ENCODE measurements at places on chromosomes 1 and 21. TPM values are rescaled to one million over a fixed set of nuclear protein-coding genes. Genes with fewer than 3 reads are reported as not detected.

GRCh38 chr21:34073749-34074282 lies 438 bp downstream of the MRPS6 start:
- DNase-seq = no peak

DNA sequence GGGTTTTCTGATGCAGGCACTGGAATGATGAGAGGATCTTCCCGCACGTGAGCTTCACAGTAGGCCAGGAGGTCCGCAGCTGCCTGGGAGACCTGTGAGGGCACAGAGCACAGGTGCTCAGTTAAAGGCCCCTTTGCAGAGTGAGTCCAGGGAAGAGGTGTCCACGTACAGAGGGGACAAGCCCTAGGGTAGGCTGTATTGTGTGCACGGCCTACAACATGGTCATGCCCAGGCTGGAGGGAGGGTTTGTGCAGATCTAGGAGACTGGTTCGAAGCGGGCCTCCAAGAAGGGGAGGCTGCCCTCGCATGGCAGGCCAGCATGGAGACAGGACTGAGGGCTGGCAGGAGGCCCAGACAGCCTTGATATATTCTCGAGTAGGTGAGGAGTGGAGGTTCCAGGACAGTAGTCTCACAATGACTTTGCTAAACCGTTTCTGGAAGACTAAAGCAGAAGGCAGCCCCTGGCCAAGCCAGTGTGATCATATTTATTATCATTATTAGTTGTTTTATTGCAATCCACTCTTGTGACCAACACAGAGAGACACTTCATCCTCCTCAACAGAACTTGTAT lies 48.0 kb upstream of the B3GALNT2 start:
- no peak for DNase-seq

GRCh38 chr21:46025113-46025770 lies 43.7 kb downstream of the COL6A1 start:
- no peak for DNase-seq

- no peak for DNase-seq
These were observed 54.6 kb downstream of the WNT2B start for GRCh38 chr1:112563341-112563740.

DNA sequence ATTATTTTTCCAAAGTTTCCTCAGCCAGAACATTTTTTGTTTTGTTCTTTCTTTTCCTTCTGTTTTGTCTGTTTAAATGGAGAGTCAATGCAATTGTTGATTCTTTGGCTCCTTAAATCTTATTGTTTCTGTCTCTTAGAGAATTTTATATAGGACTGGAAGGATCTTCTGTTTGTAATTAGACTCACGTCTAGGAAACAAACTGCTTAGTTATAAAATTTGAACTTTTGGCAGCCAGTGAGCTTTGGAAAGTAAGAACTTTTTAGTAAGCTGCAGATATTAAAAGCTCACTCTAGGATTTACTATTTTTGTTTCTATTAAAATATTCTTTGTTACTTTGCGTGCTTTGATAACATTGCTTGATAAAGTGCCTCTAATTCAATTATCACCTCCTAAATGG lies 109.8 kb upstream of the HNRNPU start:
- no peak for DNase-seq

GRCh38 chr1:196723325-196724185 lies 51.1 kb upstream of the CFHR3 start:
- no peak for DNase-seq

DNA sequence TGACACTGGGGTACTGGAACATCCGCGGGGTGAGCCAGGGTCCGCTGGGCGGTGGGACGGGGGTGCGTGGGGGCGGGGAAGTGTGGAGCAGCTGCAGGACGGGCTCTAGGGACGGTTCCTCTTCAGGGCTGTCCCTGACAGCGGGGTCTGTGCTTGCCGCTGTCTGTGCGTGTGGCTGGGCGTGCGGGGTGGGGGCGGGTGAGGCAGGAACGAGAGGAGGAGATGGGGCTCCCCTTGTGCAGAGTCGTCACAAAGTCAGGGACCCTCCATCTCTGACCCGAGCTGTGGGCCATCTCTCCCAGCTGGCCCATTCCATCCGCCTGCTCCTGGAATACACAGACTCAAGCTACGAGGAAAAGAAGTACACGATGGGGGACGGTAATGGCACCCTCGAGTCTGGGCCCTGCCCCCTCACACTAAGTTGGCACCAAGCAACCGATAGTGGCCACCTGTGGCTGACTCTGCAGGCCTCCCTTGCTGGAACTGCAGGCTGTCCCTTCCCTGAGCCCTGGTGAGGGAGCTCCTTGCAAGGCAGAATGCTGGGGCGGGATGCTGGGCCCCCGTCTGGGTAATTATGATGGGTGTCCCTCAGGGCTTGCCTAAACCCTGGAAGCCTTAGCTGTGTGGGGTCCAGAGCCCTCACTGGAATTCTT lies 392 bp downstream of the GSTM2 start:
- no peak for DNase-seq

DNA sequence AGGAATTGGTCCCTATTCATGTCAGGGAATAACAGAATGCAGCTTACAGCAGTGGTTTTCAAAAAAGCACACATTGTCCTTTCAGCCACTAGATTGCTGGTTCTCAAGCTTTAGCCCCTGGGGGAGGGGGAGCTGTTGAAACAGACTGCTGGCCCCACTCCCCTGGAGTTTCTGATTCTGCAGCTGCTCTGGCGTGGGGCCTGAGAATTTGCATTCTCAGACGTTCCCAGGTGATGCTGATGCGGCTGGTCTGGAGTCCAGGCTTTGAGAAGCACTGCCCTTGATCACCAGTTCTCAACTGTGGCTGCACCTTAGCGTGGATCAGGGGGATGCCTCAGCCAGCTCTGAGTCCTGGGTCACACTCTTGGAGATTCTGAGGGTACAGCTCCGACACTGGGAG lies 62.7 kb upstream of the LAPTM5 start:
- DNase-seq = no peak

DNA sequence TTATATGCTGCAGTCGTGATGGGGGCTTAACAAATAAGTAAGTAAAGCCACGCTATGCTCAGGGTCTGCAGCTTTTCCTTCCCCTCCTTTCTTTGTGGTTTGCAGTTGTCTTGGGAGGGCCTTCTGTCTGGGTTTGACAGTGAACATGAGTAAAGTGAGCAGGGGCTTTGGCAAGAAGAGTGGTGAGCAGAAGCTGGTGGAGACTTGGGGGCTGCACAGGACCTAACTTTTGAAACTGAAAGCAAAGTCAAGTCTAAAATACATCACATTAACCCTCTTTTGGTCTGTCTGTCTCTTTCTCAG lies 368.6 kb upstream of the VAMP3 start:
- DNase-seq = no peak

- peak; percentile 23 for DNase-seq
These were observed 65.5 kb downstream of the NID1 start for GRCh38 chr1:235999259-235999925.

- no peak for DNase-seq
These were observed 258.9 kb downstream of the SEC16B start for GRCh38 chr1:177710696-177711620.

DNA sequence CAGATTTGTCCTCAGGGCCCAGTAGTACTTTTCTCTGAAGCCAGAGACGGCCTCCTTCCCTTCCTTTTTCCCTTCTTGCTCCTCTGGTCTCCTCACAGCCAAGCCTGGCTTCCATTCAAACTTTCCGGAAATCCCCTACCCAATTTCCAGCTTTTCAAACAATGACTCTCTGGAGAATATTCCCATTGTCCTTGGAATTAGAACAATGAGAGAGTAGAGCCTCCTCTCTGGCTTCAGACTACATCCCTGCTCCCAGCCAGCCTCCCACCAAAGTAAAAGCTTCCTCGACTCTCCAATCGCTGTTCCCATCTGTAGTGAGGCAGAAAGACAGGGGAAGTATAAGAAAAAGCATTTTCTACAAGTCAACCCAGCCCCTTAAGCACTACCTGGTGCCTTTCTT lies 77.7 kb upstream of the SOX13 start:
- DNase-seq = no peak

GRCh38 chr1:51071291-51072042 lies 30.6 kb upstream of the C1orf185 start:
- no peak for DNase-seq

- no peak for DNase-seq
These were observed 15.0 kb upstream of the FAAP20 start for GRCh38 chr1:2209400-2210083.

- DNase-seq = no peak
These were observed 47.1 kb upstream of the IRF2BP2 start for GRCh38 chr1:234656944-234657654.

- DNase-seq = peak; percentile 0
These were observed 56.2 kb downstream of the LGR6 start for GRCh38 chr1:202249846-202250245.

DNA sequence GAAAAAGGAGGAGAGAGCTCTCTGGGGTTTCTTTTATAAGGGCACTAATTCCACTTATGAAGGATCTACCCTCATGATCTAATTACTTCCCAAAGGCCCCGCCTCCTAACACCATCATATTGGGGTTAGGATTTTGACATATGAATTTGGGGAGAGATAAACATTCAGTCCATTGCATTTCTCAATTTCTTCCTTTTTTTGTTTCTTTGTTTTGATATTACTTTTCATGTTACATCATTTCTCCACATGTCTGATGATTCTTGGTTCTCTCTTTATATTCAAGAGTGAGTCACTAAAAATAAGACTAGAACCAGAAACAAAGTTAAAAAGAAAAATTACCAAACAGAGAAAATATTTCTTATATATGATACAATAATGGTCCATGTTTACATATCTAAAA lies 63.2 kb upstream of the DUSP10 start:
- DNase-seq = no peak

DNA sequence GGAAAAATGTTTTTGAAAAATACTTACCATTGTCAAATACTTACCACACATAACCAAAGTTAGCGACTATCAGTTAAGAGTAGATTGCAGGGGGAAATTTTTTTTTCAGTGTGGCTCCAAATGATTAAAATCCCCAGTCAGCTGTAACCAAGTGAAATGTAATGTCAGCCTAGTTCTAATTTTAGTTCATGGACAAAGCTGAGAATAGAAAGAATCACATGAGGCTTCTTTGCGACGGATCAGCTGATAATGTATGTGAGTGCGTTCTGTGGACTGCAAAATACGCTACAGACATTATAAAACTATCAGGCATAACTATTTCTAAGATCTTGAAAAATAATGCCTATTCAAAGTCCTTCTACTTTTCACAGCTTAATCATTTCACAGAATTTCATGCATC lies at the start of gene LRRC39:
LRRC39 (minus strand) TSS at position 166 of the 400 bp plus-strand sequence. CDS start 9,740 bp downstream, outside the sequence.
- DNase-seq = no peak

- DNase-seq = no peak
These were observed 3.0 kb downstream of the SORT1 start for GRCh38 chr1:109394591-109395281.

- no peak for DNase-seq
These were observed 283.3 kb downstream of the CAMTA1 start for GRCh38 chr1:7068552-7068951.

DNA sequence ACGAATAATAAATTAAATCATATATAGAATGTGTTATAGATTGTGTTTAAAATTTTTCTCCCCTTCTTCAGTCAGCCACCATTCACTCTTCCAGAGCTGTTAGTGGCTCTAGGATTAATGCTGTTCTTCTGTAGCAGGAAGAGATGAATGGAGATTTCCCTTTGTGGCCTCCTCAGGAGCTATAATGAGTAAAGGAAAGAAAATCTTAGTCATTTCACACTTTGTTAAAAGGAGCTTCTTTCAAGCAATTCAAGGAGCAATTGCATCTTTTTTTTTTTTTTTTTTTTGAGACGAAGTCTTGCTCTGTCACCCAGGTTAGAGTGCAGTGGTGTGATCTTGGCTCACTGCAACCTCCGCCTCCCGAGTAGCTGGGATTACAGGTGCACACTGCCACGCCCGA lies 23.7 kb upstream of the TMCO2 start:
- no peak for DNase-seq

- no peak for DNase-seq
These were observed at the start of gene KAZN for GRCh38 chr1:14598498-14599182. TSS of gene KAZN (plus strand) at chr1:14598685.

DNA sequence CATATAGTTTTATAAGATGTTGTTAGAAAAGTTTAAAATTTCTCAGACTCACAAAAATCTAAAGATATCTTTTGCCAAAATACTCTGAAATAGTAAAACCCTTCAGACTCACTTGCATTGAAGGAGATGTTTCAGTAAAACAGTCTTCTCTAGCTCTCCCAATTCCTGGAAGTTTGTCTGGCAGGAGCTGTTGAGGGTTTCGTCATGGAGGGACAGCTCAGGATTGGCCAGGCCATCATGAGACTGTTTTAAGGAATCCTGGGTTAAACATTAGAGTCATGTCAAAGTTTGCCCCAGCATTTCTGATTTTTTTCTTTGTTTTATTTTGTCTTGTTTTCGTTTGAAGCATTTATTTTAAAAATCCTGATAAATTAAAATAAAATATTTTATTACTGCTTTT lies 293.8 kb upstream of the PBX1 start:
- no peak for DNase-seq

- DNase-seq = peak; percentile 47
These were observed 613 bp upstream of the ERO1B start for GRCh38 chr1:236282425-236282716.

- no peak for DNase-seq
These were observed 296.5 kb downstream of the SIPA1L2 start for GRCh38 chr1:232333419-232333767.

DNA sequence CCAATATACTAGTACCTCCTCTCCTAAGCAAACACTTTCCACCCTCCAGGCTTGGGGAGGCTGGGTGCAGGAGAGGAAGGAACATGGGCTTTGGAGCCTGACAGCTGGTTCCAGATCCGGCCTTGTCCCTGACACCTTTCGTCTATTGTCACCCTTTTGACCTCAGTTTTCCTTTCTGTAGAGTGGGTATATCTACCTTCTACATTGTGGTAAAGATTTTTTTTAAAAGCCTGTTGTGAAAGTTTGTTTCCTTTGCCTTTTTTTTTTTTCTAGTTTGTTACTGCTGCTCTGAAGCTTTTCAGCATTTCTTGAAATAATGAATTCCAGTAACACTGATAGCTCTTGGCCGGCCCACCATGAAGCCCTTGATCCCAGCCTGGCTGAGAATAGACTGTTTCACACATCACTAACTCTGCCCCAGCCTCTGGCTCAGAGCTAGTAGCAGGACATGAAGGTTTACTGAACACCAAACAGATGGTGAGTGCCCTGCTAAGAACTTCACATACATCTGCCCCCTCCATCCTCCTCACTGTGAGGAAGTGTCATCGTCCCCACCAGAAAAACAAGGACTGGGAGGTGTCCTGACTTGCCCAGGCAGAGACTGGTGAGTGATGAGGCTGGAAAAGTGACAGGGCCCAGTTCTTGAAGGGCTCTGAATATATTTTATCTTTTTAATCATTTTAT lies 33.0 kb upstream of the ID3 start:
- no peak for DNase-seq

- no peak for DNase-seq
These were observed 1.6 kb downstream of the SYT2 start for GRCh38 chr1:202708456-202709275.

The ABCD3 gene
- 27.6 TPM for total RNA-seq

The DNASE2B gene
- not detected for total RNA-seq

The SLC22A15 gene
- 0.27 TPM for total RNA-seq

The PDC gene
- not detected for total RNA-seq

The HES2 gene
- total RNA-seq = not detected

The SETD4 gene
- 31.7 TPM for total RNA-seq

The SLAMF6 gene
- total RNA-seq = 39.7 TPM

The WNT2B gene
- 0.21 TPM for total RNA-seq

The ADAMTS4 gene
- 7.0 TPM for total RNA-seq

The FCER1G gene
- total RNA-seq = 31.8 TPM

The MFAP2 gene
- total RNA-seq = not detected

The SH2D5 gene
- total RNA-seq = not detected

The DYNLT5 gene
- not detected for total RNA-seq

All from naive thymus-derived CD8-positive, alpha-beta T cell (primary cell).